ENCODE measurements at places on chromosomes 7 and 10. TPM values are rescaled to one million over a fixed set of nuclear protein-coding genes. Genes with fewer than 3 reads are reported as not detected.

The C10orf67 gene
- 0.46 TPM for total RNA-seq

DNA sequence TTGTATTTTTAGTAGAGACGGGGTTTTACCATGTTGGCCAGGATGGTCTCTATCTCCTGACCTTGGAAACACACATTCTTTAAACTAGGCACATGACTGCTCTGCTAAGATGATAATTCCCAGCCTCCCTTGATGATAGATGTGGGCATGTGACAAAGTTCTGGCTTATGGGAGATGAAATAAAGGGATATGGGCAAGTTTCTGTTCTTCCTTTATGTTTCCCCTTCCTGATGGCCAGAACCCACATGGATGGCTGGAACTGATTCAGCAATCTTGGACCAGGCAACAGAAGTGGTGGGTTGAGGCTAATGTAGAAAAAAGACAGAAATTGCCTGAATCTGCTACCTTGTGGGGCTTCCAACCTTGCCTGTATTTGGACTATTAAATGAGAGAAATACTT lies 60.7 kb upstream of the NRP1 start:
- no peak for DNase-seq

DNA sequence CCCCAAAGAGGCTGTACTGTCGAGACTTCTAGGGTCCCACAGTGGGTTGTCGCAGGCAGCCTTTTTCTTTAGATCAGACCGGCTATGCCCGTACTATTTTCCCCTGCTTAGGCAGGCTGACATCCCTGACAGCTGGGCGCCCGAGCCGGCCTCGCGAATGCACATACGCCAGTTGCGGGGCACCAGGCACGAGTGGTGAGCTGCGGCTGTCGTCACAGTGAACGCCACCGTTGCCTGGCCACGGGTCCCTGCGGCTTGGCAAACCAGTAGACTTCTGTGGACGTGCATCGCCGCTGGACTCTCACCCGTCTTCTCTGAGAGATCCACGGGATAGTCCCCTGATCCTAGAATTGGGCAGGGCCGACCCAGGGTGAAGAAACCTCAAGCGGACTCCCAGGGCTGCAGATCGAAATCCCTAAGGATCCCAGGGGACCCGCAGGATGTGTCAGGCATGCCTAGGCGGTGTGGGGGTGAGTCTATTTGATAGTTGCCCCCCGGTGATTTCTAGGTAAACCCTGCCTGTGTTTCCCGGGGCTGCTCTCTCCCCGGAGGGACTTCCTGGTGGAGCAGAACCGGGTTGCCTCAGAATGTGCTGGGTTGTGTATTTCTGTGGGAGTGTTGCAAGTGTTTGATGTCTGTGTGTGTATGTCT lies 33.0 kb upstream of the ZNF273 start:
- DNase-seq, result no peak

GRCh38 chr7:70481570-70482123 lies 650.3 kb upstream of the GALNT17 start:
- no peak for DNase-seq

DNA sequence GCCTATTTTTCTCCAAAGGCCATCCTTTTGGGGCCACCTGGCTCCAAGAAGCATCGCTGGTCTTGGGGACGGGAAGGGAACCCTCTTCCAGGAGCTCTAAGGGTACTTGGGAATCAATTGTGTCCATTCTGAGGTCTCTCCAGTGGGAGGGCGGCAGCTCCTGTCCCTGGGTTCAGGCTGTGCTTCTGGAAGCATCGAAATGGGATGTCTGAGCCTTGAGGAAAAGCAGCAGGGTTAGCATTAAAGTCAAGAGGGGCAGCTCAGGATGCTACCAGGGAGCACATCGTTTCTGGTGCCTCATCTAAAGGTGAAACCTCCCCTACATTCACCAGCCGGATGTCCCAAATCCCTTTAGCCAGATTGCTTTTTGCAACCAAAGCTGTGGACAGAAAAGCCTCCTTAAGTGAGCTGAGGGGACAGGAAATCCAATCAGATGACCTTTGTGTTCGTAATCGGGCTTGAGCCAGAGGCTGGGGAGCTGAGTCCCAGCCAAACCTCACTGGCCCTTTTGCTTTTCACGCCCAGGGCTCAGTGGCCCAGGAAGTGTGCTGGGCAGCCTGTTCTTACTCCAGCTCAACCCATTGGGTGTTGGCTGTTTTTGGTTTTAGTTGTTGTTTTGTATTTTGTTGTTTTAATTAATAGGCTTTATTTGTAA lies 88.8 kb upstream of the ANLN start:
- DNase-seq, result no peak

DNA sequence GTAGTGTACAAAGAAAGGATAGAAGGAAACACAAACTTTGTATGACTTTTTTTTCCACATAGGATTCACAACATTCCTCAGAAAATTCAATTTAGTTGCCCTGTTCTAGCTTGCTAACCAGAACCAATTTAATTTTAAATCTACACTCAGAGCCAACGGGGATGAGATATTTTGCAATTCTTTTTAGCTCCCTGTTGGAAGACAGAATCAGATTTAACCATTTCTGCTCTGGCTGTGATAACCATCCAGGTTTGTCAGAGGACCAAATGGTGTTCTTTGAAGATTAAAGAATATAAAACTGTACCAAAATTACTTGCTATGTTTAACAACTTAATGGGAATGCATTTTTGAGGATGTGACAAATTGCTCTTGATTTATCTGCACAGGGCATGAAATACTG lies 319.7 kb downstream of the HPSE2 start:
- no peak for DNase-seq

DNA sequence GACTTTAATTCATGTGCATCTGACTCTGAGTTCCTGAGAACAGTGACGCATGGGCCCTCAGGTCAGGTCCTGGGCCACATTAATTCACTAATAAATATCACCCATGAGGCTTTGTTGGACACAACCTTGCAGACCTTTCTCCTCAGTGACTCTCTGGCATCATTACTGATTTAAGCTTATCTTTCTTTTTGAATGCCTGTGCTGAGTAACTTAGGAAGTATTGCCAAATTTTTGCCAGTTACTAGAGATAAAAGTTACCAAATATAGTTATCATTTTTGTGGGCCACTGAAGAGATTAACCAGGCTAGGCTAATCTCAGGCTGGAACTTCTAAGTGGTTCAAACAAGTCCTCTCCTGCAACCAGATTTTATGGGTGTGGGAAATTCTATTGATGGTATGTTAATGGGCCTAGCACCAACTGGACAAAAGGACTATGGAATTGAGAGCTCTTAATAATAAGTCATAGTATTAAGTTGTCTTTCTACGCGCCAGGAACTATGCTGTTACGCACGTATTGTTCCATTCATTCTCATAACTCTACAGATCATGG lies 28.8 kb upstream of the PRTFDC1 start:
- DNase-seq, result peak; percentile 80

GRCh38 chr10:90993340-90993739 lies 72.5 kb upstream of the ANKRD1 start:
- DNase-seq, result peak; percentile 6

- DNase-seq, result no peak
Observed at GRCh38 chr7:99386584-99387238, 12.2 kb downstream of the ARPC1B start.

DNA sequence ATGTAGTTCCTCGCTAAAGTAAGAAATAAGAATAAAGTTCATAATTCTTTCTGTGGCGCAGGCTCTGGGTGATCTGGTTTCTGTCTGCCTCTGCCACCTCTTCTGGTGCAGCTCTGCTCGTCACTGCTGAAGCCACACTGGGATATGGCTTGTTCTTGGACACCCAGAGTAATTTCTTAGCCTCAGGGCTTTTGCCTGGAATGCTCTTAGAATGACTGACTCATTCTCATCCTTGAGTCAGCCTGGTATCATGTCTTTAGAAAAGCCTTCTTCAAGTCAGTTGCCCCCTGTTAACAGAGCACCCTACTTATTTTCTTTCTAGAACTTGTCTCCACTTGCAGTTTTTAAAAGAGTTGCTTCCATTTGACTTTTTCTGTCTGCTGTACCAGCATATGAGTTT lies 2.0 kb downstream of the ZSCAN25 start:
- DNase-seq, result no peak

GRCh38 chr10:85170026-85170425 lies 841.6 kb downstream of the CCSER2 start:
- no peak for DNase-seq

The ERCC6 gene
- total RNA-seq, result 22.3 TPM

DNA sequence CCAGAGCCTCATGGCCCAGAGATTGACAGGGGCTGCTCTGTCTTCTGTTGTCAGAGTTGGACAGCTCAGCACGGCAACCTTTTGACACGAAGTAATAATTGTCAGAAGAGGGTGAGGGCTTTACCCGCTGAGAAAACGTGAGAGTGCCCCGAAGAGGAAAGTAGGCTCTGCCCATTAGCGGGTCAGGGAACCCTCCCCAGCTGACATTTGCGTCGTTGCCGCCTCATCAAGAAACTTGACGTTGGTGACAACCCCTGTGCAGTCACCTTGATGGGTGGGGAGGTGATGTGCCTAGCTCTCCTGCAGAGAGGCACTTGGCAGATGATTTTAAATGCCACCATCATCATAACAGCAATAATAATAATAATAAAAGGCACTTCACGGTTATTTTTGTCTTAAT lies 202.1 kb downstream of the USP6NL start:
- DNase-seq, result no peak

GRCh38 chr10:48501787-48502771 lies 102.8 kb downstream of the ARHGAP22 start:
- no peak for DNase-seq

The FFAR4 gene
- total RNA-seq, result not detected

GRCh38 chr7:149773446-149774236 lies at the start of gene ZNF467:
Gene ZNF467, minus strand, starts transcription at chr7:149773588. Its CDS starts 2,556 bp downstream, at chr7:149771032.
- DNase-seq, result no peak

DNA sequence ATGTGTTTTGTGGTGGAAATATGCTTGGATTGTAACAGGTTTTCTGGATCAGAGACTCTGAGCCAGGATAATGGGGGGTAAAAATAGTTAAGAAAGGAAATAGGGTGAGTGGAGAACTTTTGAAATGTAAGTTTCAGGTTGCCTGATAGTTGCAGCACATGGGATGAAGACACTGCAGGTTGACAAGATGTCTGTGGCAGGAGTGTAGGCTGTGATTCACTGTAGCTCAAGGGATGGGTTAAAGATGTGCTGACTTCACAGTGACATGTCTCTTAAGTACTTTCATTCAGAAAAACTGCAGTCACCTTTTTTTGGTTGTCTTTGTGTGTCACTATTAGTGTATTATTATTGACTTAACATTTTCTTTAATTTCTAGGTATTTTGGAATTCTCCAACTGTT lies 63.5 kb upstream of the SLC39A12 start:
- DNase-seq, result no peak

- DNase-seq, result no peak
Observed at GRCh38 chr7:37395618-37396259, 52.9 kb downstream of the ELMO1 start.

- DNase-seq, result no peak
Observed at GRCh38 chr7:27209933-27210440, 10.1 kb upstream of the HOXA13 start.
